NCI-H460 (cell line): ENCODE measurements at places on chromosomes 12 and 14. TPM values are rescaled to one million over a fixed set of nuclear protein-coding genes. Genes with fewer than 3 reads are reported as not detected.

OR4Q3 gene
- not detected in 2 replicates for total RNA-seq

YBX3 gene
- 193 and 216 TPM in 2 replicates for total RNA-seq

KRT75 gene
- total RNA-seq, result not detected in 2 replicates

LRTM2 gene
- total RNA-seq, result not detected in 2 replicates
